ENCODE measurements at places on chromosomes 13 and 19.

GRCh38 chr19:49940482-49940791, 11.1 kb upstream of the NUP62 start:
- no peak for DNase-seq

- DNase-seq, result no peak
Observed at GRCh38 chr13:23622985-23623384, 52.8 kb downstream of the TNFRSF19 start.

DNA sequence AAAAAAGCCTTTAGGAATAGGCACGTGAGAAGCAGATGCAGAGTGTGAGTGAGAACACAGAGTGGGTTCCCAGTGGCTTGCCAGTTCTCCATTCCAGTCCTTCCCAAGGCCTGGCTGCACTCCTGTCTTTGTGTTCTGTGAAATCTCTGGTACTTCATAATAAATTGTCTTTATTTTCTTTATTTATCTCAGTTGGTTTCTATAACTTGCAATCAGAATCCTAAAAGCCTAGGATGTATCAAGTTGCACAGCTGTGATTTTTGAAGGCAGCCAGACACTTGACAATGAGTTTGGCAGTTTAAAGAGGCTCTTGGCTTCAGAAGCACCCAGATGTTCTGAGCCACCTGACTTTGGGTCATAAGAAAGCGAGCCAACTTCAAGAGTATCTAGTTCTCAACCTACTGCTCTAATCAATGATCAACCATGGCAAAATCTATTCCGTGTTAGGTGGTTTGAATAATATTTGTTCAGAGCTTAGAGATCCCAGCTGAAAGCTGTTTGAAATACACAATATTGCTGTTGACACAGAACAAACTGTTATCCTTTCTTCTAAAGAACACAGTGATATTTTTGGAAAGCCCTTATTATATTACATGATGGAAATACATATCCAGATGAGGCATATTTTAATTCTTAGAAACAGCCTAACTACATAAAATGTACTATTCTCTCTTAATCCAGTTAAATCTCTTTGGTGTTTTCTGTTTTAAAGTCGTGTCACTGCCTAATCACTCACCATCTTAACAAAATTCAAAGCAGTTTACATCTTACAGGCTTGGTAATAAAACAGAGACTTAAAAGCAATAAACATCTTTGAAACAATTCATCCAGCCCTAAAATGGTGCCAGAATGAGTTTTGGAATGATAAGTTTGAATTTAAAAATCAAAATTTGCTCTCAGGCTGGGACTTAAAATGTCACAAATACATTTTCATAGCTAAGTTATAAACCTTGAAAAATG, 483.0 kb upstream of the NBEA start:
- no peak for DNase-seq

DNA sequence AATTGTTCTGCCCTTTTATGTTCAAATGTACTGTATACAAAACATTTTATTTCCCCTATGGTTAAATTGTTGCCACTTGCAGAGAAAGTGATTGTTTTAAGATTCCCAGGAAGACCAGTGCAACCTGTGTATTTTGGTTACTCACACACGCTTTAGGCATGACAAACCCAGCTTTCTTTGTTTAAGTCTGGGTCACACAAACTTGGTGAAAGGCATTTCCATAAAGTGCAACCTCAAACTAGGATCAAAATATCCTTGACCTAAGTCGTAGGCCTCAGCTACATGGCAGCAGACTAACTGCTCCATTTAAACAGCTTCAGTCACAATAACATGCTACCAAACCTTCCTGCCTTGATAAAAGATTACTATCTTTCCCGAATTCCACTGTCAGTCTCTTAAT, 639.0 kb upstream of the PRR20A start:
- no peak for DNase-seq
